ENCODE measurements at places on chromosomes 7 and 10.

DNA sequence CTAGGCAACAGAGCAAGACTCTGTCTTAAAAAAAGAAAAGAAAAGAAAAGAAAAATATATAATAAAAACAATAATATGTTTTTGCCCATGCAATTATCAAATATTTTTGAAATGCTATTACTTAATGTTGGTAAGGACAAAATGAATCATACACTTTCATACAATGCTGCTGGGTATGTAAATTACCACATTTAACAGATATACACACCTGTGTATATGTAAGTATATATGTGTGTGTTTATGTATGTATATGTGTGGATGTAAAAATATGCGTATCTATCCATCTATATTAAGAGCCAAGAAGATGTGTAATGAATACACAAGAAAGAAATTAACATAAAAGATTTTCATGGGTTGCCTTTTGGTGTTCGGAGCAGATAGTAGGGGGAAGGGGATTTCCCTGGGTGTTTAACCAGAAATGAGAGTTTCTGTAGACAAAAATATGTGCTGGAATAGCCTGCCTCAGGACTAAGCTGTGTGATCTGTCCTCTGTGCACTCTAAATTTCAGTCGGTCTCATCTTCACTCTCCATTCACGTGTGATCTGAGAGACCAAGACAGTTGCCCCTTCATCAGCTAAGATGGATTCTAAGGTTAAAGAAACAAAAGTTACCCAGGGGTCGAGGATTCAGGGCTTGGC lies 61.2 kb downstream of the PRKCQ start:
- no peak for DNase-seq

- DNase-seq, result no peak
Observed at GRCh38 chr10:99565166-99565565, 32.4 kb downstream of the NKX2-3 start.

- no peak for DNase-seq
Observed at GRCh38 chr7:108395426-108395825, 60.8 kb downstream of the NRCAM start.

DNA sequence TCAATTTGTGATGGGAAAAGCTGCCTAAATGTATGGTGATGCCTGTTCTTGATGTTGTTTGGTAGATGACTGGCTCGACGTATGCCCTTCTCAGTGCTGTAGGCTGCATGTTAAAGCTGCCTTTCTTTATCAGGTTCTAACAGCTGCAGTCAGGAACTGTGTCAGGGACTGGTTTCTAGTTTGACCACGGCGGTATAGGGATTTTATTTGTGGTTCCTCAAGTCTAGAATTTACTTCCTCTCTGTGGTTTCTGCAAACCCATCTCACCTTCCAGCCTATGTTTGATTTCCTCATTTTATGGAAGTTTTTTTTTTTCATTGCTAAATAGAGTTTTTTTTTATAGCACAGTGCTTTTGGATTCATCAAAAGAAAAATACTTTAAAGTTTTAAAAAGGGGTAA lies 26.5 kb downstream of the LMTK2 start:
- DNase-seq, result no peak

DNA sequence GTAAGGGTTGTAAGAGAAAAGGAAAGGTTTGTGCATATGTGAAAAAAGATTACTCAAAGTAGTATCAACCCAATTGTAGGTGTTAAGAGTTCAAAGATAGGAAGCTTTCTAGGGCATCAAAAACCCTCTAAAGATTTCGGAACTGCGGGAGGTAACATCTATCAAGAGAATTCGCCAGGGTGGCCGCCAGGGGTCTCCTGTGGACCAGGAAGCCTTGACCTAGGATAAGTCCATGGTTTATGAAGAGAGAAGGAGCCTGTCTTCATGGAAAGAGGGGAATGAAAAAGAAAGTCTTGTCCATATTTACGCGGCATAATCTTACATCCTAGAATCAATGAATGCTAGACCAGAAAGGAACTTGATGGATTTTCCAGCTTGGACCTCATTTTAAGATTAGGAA lies 140.7 kb upstream of the CALCR start:
- DNase-seq, result peak; percentile 3

DNA sequence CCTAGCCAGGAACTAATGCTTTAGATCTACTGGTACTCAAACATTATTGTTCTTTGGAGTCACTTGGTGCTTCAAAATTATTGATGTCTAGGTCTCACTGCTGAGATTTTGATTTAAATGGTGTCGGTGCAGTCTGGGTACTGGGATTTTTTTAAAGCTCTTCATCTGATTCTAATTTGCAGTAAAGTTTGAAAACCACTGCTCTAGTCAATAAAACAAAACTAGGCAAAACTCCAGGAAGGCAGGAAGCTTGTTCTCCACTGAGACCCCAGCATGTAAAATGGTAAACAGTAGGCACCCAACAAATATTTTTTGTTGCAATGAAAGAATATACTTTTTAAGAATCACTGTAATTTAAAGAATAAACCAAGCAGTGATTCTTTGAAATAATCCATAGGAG lies 49.7 kb downstream of the ADD3 start:
- DNase-seq, result no peak

GRCh38 chr10:121668314-121669027 lies 70.2 kb upstream of the FGFR2 start:
- DNase-seq, result peak; percentile 70

DNA sequence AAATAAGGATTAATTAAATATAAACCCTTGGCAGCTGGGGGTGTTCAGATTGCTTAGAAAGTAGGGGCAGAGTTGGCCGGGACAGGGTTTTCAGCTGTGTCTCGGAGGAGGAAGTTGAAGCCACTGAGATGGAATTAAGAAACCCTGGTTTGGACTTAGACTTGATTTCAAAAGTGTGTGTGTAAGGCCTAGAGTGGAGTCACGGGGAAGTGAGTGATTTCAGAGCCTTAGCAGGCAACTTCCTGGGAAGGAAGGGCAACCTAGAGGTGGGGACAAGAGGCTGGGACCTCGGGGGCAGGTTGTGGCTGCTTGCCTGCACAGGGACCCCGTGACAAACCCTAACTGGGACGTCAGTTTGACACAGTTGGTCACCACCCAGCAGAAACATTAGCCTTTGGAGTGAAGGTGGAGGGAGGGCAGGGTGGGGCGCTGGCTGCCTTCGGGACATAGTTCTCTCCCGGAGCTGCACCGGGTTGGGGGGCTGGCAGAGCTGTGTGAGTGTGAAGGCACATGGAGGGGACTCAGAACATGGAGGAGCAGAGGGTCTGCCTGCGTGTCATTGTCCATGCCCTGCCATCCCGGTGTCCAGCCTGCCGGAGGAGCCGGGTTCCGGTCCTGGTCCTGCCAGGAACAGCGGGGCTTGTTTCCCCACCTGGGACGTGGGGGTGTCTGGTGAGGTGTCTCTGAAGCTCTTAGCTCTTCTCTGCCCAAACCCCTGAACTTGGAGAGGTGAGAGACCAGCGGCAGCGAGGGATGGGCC lies 1.8 kb downstream of the BRI3 start:
- no peak for DNase-seq

DNA sequence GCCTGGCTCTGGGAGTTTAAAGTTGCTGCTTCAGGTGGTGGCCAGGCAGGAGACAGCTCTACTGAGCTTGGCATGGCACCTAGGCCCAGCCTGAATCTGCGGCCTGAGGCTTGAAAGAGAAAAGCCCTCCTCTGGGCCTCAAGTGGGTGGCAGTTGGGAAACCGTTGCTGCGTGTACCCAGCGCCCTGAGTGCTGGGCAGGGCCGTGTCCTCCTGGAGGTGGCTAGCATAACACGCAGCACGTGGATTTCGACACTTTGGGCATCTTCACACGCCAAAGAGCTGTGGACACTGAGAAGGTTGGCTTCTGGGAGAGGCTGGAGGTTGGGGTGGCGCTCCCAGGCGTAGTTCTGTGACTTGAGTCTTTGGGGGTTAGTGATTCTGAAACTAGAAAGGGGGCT lies 2.5 kb downstream of the ZNF316 start:
- DNase-seq, result no peak

DNA sequence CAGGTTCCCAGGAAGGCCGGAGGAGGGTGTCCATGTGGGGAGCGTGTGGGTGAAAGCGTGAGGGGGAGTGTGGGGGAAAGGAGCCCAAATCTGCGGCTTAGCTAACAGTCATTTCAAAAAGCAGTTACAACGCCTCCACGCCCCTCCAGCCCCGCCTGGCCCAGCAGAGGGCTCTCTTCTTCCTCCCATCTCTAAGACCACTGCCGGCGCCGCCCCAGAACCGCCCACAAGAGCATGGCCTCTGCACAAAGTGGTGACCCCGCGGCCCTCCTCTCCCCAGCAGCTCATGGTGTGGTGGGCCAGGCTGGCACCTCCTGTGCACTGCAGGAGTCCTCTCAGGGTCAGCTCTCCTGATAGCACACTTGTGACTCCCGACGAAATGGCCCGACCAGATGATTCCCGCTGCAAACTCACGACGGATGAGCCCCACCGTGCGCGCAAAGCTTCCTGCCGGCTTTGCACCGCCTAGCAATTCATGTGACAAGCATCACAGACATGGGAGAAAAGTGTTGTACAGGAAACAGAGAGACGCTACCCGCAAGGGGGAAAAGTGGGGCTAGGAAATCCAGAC lies 12.4 kb upstream of the HUS1 start:
- DNase-seq, result peak; percentile 82

DNA sequence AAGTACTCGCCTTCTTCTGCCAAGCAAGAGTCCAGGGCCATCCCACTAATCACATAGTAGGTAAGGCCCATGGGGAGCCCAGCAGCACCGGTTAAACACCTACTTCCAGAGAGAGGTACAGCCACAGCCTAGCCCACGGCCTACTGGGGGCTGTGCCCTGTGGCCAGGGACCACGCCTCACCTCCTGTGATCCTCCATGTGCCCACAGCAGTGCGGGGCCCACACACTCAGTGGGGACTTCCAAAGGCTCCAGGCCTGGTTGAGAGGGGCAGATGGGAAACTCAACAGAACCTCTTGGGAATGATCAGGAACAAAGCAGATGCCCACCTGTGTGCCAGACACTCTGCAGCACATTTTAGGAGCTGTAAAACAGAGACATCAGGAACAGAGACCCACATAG lies 19.7 kb downstream of the AFAP1L2 start:
- DNase-seq, result no peak

- DNase-seq, result no peak
Observed at GRCh38 chr10:110762849-110763211, 108.9 kb upstream of the PDCD4 start.

DNA sequence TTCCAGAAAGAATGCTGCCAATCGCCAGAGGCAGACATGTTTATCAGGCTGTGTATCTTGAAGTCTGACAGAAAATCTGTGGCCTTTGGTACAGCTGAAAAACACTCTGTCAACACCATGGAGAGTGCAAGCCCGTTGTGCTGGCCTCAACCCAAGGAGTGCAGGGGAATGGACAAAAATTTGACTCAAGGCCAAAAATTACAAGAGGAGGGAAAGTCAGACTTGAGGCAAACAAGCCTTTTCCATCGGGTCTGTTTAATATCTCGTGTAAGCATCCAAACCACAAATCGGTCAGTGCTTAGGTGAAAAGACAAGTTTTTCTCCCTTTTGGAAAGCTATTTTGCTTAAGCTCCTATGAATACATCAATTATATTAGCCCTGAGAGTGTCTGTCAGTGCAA lies 305.3 kb upstream of the NFE2L3 start:
- no peak for DNase-seq

DNA sequence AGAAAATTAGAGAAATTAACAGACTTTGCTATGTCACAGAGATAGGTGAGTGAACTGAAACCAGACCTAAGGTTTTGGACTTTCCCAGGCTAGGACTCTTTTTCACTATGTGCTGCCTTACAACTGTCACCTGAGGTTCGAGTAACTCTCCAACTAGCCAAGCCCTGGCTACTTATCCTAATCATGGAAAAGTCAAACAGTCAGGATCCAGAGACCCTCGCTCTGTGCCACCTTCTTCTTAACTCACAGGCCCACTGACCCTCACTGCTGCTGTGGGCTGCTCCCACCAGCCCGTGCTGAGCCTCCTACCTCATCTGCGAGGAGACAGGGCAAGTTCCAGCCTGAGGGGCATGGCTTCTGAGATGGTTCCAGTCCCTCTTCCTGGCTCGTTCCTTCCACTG lies 211.4 kb upstream of the KLF14 start:
- no peak for DNase-seq

- DNase-seq, result no peak
Observed at GRCh38 chr10:19576576-19576975, 239.7 kb upstream of the PLXDC2 start.

DNA sequence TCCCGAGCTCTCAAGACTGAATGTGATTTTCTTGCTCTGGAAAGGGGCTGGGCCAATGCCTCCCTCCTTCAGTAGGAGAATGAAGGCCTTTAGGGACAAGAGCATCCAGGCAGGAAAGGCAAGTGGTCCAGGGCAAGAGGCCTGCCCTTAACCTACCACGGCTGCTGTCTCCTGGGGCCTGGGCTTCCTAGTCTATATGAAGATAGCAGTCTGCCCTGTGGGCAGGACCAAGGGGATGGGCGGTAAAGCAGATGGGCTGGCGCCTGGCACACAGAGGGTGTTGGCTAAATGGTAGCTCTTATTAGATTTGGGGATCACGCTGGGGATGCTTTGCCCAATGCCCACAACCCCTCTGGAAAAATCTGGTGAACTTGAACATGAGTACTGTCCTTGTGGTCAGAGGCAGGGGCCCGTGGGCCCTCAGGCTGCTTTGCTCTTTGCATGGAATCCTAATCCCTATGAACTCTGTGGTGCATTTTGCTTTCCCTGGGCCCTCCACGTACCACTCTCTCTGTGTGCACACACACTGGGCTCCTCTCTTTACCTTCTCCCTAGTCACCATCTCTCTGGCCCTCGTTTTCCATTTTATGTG lies 20.3 kb downstream of the CHAT start:
- no peak for DNase-seq

- no peak for DNase-seq
Observed at GRCh38 chr10:130230611-130231010, 94.4 kb downstream of the GLRX3 start.

DNA sequence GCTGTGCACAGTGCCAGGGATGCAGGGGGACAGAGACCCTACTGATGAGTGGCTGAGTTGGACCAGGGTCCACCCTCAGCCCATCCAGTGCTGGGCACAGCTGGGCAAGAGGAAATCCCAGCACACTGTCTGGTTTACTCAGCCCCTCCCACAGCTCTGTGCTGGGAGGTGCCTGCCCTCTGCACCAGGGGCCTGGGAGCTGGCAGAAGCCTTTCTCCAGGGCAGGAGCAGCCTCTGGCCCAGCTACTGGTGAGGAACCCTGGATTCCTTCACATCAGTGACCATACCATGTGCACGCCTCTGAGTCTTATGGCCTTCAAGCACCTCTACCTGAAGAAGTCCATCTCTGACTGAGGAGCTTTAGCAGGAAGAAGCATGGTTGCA lies 25.9 kb upstream of the C10orf71 start:
- DNase-seq, result no peak

- DNase-seq, result no peak
Observed at GRCh38 chr7:47091141-47091540, 490.8 kb downstream of the TNS3 start.

DNA sequence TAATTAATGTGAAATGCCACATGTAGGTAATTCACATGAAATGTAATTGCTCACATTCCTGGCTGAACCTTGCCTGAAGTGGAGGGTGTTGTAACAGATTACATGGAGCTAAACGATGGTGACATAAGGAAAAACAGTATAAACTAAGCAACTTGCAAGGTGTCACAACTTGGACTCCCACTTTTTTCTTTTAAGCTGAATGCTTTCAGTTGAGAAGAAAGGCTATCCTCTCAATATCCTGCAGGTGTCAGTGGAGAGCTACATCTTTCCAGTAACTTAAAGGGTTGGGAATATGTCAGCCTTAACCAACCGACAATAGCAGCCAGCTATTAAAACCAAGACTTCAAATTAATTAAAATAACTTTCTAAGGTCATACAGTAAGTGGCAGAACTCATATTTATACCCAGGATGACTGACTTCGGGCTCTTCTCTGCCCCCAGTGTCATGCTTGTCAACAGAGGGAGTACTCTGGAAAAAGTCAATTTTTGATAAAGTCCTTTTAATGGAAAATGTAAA lies 33.7 kb downstream of the NRBF2 start:
- peak; percentile 31 for DNase-seq

All from right kidney (tissue), 9 donors.